Smooth muscle cell of the umbilical artery (primary cell): ENCODE measurements at places on chromosomes 1 and 21. TPM values are rescaled to one million over a fixed set of nuclear protein-coding genes. Genes with fewer than 3 reads are reported as not detected.

The AMPD2 gene
- total RNA-seq = 83.7 and 116 TPM in 2 replicates

The MXRA8 gene
- total RNA-seq = 172 and 187 TPM in 2 replicates

The KIF14 gene
- total RNA-seq = 0.89 and 8.8 TPM in 2 replicates

The GNL2 gene
- total RNA-seq = 44.5 and 81.6 TPM in 2 replicates

The EYA3 gene
- total RNA-seq = 11.6 and 17.9 TPM in 2 replicates

The HES2 gene
- total RNA-seq = 0.37 TPM in 1 of 2 replicates, not detected in the other
